LNCaP clone FGC (cell line): ENCODE measurements at places on chromosomes 1 and 21.

DNA sequence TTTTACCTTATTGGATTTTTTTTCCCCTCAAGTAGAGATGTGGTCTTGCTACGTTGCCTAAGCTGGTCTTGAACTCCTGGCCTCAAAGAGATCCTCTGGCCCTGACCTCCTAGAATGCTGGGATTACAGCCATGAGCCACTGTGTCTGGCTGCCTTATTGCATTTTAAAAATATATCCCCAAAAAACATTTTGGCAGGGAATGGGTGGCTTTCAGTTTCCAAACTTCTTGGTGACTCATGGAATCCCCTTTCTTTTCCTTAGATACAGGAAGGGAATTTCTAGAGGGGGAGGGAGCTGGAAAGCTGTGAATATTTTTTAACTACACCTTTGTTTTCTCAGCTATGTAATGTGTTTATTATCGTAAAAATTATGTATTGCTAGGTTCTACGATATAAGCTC is 73.3 kb downstream of the SNRPE start:
- DNase-seq: no peak

DNA sequence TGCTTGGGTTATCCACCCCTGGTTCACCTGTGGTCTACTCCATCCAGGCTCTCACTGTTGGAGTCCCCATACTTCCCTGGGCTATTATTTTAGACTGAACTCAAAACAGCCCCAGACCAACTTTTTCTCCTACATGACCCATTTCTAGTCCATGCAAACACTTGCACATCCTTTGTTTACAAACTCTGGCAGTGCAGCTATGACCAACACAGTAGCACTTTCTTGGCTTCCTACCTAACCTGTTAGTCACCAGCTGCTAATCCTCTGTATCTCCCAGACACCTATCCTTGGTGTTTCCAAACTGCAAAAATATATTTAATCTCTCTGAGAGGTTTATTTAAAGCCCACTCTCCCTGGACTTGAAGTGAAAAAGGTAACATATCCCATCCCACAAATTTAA is 90.8 kb downstream of the DDAH1 start:
- peak; percentile 52 for DNase-seq

- DNase-seq: no peak
Observed at GRCh38 chr1:181091309-181092040, 3.0 kb downstream of the IER5 start.

- DNase-seq: no peak
Observed at GRCh38 chr1:230082211-230082610, 15.2 kb downstream of the GALNT2 start.

GRCh38 chr1:170041423-170042192 is 32.9 kb downstream of the KIFAP3 start:
- DNase-seq: no peak
